Activated CD8-positive, alpha-beta memory T cell treated with anti-CD3 and anti-CD28 coated beads for 4 hours (primary cell): ENCODE measurements at places on chromosomes 2 and 18.

DNA sequence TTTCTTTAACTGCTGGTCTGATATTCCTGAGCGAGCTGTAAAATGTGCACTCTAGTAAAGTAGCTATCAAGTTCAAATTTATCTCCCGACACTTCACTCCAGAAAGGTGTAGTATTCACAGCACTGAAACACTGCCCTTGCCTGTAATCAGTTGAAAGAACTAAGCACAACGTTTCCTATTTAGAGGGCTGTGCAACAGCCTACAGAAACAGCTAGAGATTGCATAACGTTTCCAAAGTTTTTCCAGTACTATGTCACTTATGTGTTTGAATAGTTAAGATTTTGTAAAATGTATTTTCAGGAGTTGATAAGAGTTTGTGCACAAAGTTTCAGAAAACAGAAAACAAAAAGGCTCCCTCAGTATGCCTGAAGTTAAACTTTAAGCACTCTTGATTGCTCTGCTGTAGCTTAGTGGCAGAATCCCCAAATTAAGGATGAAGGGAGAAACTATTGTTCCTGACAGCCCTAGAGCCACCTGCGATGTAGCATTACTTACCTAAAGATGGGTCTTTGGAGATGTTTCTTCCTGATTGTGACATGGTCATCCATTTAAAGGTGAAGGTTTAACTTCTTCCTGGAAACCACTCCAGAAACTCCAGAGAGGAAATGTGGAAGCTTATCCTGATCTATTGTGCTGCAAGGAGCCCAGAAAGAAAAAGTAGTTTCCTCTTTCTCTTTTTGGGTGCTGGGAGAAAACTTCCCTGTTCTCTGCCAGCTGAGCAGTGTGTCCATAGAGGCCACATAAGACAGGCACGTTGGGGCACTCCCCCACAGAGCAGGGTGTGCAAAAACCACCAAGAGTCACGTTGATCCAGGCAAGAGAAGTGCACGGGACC is 536 bp downstream of the PDE1A start:
- no peak for DNase-seq

- DNase-seq, result no peak
Measured at GRCh38 chr2:149132339-149132738, 93.8 kb downstream of the LYPD6B start.

GRCh38 chr2:179645047-179645446 is 216.4 kb downstream of the ZNF385B start:
- DNase-seq, result no peak

DNA sequence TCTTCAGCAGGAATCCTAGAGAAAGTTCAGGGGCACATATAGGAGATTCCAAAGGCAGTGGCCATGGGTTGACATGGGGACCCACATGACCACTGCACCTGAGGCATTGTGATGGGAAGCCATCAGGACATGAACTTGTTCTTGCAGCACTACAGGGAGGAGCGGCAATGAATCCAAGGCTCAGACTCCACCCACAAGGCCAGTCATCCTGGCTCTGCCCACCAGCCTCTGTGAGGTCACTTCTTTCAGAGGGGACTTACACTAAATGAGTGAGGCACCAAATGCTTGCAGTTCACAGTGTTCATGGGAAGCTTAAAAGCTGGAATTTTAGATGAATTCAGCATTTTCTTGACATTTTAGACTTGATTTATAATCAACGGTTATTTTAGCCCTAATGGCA is 254.2 kb downstream of the SETBP1 start:
- no peak for DNase-seq

GRCh38 chr2:226151157-226151556 is 648.5 kb downstream of the IRS1 start:
- no peak for DNase-seq

DNA sequence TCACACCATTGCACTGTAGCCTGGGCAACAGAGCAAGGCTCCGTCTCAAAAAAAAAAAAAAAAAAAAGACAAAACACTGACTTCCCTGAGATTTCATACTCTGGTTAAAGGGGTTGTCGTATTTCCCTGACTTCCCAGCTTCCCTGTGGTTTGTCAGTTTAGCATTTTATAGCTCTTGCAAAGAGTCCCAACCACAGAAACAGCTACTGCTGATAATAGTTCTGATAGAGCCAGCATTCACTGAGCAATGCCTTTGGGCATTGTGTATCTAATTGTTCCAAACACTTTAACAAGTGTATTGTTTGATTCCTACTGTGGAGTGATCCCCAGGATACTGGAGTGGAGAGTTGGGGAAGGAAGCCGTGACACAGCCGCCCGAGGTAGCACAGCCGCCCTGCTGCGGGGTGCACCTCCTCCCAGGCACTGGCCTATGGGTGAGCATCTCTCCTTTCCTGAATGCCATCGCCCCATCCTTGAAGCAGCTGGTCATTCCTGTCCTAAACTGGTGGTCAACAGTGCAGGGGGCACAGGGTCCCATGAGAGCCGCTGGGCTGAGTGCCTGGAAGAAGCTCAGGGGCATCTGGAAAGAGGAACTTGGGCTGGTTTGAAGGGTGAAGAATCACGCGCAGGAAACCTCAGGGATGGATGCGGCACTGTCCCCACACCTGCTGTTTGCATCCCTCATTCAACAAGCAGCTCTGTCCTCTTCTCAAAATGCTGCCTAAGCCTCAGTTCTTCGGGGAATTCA is 81.0 kb upstream of the TMEM18 start:
- DNase-seq, result no peak

- DNase-seq, result no peak
Measured at GRCh38 chr2:112493858-112494648, 12.1 kb downstream of the TTL start.

DNA sequence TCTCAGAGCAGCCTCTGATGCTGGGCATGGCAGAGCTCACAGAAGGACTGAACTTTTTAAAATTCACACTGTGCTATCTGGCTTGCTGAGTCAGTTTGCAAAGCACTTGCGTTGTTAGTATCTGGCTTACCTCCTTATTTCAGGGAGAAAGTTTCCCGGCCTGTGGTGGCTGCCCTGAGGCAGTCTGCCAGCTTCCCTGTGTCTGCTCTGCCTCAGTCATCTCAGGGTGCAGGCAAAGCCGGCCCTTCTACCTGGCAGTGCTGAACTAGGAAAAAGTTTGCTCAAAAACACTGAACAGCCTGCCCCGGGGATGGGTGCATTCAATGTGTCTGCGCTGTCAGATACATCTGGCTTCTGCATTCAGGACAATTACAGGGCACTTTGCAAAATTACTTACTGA is 90.2 kb upstream of the UXS1 start:
- DNase-seq, result no peak

DNA sequence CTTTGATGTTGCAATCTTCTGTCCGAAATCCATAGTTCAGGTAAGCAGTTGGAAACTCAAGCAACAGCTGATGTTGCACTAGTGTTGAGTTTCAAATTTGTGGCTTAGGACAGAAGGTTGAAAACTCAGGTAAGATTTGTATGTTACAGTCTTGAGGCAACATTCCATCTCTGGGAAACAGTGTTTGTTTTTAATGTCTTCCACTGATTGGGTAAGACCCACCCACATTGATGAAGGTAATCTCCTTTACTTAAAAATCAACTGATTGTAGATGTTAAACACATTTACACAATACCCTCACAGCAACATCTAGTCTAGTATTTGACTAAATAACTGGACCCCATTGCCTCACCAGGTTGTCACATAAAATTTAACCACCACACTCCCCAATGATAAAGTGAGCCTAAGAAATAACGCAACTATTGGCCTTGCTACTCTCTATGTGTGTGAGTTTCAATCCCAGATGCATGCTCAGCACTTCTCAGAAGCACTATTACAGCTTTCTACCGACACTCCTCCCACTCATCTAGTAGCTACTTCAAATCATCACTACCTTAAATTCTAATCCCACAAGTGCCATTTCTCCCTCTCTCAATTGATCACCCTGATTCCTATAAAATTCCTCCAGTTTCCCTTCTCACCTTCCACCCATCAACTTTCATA is 164.0 kb downstream of the MBD2 start:
- no peak for DNase-seq

DNA sequence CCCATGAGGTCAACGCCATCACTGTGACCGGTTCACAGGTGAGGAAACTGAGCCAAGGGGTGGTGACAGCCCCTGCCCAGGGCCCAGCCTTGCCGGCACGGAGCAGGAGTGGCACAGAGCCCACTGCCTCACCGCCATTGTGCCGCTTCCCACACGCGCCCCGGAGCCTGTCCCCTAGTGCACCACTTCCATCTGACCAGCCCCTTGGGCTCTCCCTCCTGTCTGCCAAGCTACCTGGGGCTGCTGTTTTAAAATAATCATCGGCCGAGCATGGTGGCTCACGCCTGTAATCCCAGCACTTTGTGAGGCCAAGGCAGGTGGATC is 49.7 kb upstream of the GLI2 start:
- no peak for DNase-seq

DNA sequence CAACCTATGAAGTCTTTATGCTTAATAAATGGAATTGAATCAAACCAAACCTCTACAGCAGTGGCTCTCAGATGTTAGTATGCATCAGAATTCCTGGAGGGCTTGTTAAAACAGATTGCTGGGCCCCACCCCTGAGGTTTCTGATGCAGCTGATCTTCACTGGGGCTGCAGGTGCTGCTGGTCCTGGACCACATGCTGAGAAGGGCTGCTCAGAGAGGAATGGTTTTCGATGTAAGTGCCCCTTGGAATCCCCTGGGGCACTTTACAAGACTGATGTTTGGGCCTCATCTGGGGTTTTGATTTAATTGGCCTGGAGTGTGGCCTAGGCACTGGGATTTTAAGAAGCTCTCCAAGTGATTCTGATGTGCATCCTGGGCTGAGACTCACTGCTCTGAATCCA is 403.8 kb upstream of the HS6ST1 start:
- no peak for DNase-seq

DNA sequence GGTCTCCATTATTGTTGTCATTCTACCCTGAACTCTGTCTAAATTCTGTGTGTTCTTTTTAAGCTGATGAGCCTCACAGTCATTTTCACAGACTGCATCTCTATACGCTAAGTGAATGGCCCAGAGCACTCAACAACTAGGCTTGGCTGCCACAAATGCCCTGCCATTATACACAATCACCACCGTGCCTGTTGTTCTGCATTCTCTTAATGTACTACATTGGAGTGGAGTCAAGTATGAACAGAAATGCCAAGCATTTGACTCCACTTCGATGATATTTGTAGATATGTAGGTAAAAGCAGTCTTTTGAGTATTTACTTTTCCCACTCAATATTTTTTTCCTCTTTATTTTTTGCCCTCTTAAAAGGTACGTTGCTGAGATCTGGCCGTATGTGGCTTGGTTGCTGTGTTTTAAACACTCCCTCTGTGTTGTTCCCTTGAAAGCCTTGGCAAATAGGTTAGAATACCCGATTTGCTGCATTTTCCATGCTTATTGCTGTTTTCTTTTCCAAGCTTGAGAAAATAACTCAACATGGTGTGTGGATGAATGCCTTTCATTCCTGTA is 36.2 kb upstream of the TMEFF2 start:
- DNase-seq, result no peak

DNA sequence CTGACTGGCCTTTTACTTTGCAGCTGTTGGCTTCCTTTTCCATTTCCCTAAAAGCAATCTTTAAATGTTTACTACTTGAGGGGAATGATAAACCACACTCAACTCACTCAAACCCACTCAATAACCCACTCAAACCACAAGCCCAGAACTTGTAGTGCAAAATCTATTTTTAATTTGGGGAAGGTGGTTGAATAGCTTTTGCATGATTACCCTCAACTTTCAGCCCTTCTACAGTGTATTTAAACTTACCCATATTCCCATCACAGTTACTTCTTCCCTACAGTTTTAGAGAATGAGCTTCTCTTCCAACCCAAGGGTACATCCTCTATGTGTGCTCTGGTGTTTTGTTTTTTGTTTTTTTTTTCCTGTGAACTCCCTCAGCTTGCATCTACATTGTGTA is 636.1 kb downstream of the TDRD15 start:
- no peak for DNase-seq

DNA sequence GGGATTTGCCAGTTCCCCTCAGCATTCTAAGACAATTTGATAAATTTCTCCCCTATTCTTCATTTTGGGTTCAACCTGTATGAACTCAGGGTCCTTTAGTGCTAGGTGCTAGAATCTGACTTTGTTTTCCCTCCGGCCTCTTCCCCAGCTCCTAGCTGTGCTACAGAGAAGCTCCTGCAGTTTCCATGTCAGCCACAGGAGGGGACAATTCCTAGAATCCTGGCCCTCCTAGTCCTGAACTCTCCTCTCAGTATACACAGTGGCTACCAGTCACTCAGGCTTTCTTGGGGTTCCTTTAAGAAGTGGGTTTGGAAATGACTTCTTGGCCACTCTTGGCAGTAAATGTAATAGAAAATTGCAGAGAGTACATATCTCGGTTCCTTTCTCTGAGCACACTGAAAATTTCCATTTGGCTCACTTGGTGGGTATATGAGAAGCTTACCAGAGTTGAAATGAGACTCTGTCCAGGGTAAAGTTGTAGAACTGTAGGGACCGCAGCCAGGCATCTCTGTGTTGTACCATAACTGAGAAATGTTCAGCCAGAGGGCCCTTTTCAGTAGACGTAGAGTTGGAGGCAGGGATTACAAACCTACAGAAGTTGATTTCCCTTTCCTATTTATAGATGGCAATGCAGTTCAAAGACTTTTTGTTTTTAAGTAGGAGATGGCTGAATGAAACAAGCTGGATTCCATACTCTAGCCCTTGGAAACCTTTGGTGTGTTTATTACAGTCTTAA is 5.0 kb upstream of the CHST10 start:
- DNase-seq, result no peak

DNA sequence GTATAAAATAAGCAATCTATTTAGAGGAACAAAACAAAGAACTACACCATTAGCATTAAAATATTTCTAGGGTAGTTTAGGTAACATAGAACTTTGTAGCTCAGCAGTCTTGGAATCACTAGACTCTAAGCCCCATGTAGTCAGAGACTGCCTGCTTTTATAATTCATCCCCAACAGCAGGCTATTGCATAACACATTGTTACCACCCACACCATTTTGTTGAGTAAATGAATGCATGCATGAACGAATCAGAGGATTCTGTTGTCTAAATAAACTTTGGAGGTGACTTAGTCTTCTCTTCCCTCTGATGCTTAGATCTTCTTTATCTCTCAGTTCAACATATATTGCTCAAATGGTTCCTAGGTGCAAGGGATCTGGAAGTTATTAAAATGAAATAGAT is 167.6 kb upstream of the TNP1 start:
- DNase-seq, result no peak

DNA sequence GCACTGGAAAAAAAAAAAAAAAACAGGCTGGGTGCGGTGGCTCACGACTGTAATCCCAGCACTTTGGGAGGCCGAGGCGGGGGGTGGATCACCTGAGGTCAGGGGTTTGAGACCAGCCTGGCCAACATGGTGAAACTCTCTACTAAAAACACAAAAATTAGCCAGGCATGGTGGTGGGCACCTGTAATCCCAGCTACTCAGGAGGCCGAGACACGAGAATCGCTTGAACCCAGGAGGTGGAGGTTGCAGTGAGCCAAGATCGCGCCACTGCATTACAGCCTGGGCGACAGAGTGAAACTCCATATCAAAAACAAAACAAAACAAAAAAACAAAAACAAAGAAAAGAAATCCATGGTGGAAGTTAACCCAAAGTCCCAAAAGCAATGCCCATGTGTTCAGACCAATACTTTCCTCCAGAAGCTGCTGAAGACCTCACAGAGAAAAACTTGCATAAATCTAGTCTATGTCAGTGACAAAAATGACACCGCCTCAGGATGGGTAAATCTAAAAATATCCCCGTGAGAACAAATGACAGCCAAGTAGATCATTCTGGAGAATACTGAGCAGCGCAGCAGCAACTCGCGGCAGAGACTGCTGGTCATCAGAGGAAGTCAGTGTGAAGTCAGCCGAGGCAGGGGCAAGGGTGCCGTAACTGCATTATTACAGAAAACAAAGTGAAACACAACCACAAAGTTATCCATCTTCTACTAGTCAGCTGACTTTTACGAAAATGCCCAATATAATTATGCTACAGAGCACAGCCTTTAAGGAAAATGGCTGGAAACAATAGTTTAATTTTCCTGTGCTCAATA is 41.0 kb downstream of the LPIN2 start:
- peak; percentile 41 for DNase-seq
